ENCODE measurements at places on chromosomes 4 and X. TPM values are rescaled to one million over a fixed set of nuclear protein-coding genes. Genes with fewer than 3 reads are reported as not detected.

Gene PCDH10
- 0.36 TPM for total RNA-seq

GRCh38 chr4:825063-825970 lies 612 bp downstream of the CPLX1 start:
- peak; percentile 23 for ATAC-seq

- no peak for ATAC-seq
Measured at GRCh38 chrX:19672222-19672812, 157.0 kb upstream of the MAP3K15 start.

DNA sequence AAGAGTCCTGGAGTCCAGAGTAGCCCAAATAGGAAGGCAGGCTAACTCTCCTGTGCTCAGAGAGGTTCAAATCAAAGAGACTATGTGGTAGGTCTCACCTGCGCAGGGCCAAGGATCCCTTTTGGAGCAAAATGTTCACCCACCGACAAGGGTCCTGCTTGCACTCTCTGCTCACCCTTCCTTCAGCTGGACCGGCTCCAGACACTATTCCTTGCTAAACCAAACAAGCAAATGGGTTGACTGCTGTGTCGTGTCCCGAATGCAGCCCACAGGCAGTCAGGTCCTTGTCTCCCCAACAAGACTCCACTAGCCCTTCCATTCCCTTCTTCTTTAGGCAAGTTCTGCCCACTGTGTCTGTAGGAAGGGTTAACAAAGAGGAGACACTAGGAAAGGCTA lies 760 bp downstream of the TRMT2B start:
- no peak for ATAC-seq

DNA sequence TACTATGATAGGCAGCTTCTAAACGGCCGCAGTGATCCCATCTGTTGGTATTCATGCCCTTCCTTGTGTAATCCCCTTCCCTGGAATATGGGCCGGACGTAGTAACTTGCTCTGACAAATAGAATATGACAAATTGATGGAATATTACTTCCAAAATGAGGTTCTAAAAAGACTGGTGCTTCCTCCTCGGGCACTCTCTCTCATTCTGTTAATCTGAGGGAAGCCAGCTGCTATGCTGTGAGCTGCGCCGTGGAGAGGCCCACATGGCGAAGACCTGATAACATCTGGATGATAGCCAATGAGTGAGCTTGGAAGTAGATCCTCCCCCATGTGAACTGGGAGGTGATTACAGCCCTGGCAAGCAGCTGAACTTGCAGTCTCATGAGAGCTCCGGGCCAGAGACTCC lies 27.2 kb upstream of the SLC25A4 start:
- ATAC-seq: peak; percentile 4

- peak; percentile 97 for ATAC-seq
Measured at GRCh38 chrX:75522565-75523431, at the start of gene ZDHHC15. TSS of gene ZDHHC15 (minus strand) at chrX:75523037. CDS start at chrX:75523024, 13 bp downstream.

- ATAC-seq: no peak
Measured at GRCh38 chr4:71697031-71697430, 86.8 kb downstream of the GC start.

DNA sequence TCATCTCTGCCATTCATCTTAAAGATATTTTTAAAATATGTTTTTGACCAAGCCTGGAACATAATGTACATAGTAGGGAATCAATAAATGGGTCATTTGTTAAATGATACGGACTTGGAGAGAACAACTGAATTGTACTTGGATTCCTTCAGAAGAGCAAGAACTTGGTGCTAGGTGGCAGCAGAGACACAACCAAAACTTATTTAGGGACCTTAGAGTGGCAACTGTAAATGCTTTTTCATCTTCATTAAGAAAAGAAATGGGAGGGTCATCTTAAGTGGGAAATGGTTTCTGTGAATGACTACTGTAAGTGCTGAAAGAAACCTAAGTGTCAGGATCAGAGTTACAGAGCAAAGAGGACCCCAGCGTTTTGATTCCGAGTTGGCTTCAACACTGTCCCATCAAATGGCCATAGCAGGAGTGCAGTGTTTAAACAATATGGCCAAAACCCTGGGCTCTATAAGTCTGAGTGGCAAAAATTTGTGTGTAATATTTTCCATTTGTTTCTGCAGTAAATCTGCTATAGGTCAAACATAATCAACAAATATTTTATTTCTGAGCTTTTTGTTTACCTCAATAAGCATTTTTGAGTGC lies 213.6 kb downstream of the PALLD start:
- no peak for ATAC-seq
